ENCODE measurements at places on chromosomes 2 and 18. TPM values are rescaled to one million over a fixed set of nuclear protein-coding genes. Genes with fewer than 3 reads are reported as not detected.

Gene L3MBTL4
- total RNA-seq = 0.95 TPM

Gene ARHGAP15
- total RNA-seq = 164 TPM

Gene LCT
- not detected for total RNA-seq

Gene PAX8
- 1.2 TPM for total RNA-seq

Gene LBX2
- not detected for total RNA-seq

Gene TBR1
- total RNA-seq = 0.02 TPM

Gene KLF7
- total RNA-seq = 79.4 TPM

Gene PRR30
- total RNA-seq = not detected

Gene GREB1
- 0.35 TPM for total RNA-seq

Gene RAPGEF4
- 1.4 TPM for total RNA-seq

Gene ALK
- not detected for total RNA-seq

Gene CCDC150
- 1.0 TPM for total RNA-seq

Gene SP5
- total RNA-seq = not detected

Gene HSPE1
- 49.1 TPM for total RNA-seq

Gene XDH
- not detected for total RNA-seq

Gene PRLH
- total RNA-seq = not detected

Data from naive thymus-derived CD4-positive, alpha-beta T cell (primary cell).